ENCODE measurements at places on chromosomes 6 and 20.

- no peak for DNase-seq
Measured at GRCh38 chr20:47490795-47491194, 10.9 kb upstream of the NCOA3 start.

GRCh38 chr6:139457476-139457875 is 83.0 kb upstream of the CITED2 start:
- no peak for DNase-seq

GRCh38 chr20:57540890-57541580 is 16.1 kb upstream of the CTCFL start:
- DNase-seq = no peak

DNA sequence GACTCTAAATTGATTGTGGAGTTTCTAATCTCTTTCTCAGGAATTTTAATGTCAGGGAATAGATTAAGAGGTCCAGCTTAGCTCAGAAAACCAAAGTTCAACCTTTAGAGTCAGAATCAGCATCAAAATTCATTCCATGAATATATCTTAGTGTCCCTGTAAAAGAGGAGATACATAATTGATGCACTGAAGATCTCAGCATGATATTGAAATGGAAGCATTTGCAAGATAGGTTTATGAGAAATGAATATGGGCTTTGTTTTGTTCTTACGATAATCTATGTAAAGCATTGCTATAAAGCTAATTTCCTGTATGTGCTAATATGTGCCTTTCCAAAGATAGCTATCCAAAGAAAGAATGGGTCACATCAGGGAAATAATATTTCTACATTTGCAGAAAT is 404.5 kb upstream of the HSF2 start:
- no peak for DNase-seq

- DNase-seq = no peak
Measured at GRCh38 chr6:105645156-105645555, 242.3 kb upstream of the PREP start.

DNA sequence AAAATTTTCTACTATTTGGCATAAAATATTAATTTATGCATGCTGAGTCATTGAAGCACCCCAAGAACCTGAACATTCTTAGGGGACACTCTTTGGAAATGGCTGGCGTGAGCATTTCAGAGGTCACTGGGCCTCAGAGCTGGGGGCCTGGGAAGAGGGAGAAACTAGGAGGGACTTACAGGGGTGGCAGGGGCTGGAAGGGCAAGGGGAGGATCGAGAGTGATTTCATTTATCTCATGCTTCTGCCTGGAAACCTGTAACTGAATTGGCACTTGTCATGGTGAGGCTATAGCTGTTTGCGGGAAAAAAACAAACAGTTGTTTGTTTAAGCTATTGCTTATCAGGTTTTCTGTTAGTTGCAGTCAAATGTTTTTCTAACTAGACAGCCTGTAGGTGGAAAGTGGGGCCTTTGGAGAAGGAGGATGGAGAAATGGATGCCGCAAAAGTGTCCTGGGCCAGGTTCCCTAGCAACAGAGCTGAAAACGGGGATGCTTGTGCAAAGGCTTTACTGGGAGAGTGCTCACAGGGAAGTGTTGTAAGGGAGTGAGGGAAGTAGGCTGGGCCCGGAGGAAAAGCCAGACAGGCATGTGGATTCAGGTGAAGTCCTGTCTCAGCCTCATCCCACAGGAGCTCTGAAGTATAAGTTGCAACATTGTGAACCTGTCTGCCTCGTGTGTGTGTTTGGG is 36.4 kb upstream of the KAT14 start:
- no peak for DNase-seq

DNA sequence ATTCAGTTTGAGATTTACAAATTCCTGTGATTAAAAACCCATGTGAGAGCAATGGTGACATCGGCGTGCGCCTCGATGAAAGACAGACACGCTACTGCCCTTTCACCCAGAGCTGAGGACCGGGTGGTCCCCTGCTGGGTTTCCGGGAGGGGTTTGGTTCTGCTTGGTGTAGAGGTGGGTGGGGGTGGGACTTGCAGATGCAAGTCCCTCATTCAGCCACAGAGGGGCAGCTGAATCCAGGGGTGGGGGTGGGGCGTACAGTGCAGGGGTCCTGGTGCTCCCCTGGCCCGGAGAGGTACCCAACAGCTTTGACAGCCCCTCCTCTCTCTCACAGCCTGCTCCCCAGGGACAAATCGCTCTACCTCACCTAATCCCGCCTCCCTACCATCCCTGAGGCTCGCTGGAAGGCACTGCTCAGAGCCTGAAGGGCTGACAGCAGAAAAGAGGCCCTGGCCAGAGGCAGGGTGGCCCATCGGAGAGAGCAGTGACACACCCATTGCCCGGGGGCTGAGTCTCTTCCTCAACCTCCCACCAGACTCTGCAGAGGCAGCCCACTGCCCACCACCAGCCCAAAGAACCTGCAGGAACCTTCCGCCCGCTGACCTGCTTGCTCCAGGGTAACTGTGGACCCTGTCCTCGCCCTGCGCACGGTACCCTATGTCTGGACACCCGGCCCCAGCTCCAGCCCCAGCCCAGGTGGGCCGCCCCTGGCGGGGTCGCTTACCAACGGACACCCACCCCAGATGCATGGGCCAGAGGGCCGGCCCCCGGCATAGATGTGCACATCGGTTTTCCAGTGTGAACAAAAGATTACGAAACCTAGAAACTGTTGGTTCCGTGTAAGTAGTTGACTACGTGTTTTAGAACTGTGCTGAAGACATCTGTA is 118.4 kb downstream of the JPH2 start:
- peak; percentile 52 for DNase-seq

DNA sequence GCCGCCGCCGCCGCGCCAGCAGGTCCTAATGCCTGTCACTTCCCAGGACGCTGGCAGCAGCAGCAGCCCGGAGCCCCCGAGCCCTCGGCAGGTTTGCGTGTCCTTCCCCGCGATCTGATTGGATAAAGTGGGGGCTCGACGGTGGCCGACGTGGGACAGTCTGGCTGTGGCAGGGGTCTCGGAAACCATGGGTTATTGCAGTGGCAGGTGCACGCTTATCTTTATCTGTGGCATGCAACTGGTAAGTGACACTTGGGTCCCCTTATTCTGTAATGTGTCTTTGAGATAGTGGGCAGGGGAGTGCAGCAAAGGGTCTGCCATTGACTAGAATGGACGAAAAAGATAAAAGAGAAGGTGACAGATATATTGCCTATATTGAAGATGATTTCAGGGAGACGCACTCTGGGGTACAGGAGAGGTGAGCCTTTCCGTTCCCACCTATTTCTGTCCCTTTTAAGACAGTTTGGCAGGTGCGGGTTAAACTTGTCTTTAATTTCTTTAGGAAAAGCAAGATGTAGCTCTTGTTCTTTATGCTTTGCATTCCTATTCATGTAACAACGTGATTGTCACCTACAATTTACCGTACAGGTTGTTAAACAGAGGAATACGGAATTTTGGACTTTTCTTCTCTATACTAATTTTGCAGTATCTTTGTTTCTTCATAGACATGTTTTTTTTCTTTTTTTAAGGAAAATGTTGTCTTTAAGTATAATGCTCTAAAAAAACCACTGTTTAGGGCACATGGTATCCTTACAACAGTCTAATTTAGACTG is 535 bp downstream of the NKAIN2 start:
- DNase-seq = no peak

DNA sequence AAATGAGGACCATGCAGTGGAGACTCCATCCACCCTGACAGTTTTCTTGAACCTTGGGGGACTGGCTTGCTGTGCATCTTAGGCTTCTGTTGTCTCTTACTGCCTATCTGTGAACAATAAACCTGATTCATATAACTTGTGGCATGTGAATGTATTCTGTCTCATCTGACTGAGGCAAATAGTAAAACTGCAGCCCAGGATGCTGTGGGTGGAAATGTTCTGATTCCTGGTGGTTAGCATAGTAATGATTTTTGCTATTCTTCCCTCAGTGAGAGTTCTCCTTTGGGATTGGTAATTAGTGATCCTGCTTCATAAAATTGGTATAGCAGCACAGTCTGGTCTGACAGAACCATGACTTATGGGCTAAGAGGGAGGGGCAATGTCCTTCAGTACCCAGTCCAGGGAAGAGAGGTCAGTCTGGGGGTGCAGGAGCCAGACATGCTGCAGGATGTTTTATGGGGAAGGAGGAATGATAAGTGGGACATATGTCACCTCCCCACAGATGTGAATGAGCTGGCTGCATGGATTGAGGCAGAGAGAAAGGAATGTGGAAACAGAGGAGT is 147.1 kb downstream of the OR2B2 start:
- no peak for DNase-seq

GRCh38 chr6:26158581-26159356 is 71.5 kb downstream of the HFE start:
- peak; percentile 86 for DNase-seq

- no peak for DNase-seq
Measured at GRCh38 chr20:32560989-32561830, 23.9 kb downstream of the NOL4L start.

DNA sequence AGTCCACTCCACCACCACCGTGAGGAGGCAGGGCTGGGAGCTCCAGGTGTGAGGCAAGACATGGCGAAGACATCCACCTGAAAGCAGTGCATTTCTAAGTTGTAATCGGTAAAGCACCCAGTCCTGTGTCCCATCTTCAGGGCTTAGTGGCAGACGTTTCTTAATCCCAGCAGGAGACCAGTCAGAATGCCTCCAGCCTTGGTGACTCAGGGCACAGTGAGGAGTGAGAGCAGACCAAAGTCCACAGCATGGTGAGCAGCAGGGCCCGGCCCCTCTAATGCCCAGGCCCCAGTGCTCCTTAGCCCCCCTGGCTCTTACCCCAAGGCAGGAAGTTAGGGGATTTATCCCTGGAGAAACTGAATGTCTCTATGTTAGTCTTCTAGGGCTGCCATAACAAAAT is 183.9 kb downstream of the SYNDIG1 start:
- no peak for DNase-seq

Measured in right atrium auricular region (tissue), 2 donors.